Hepatic stellate cell (primary cell): ENCODE measurements at places on chromosomes 11 and 22.
A peak's percentile ranks its signal among the peaks of the same experiment; 100 is the strongest.

DNA sequence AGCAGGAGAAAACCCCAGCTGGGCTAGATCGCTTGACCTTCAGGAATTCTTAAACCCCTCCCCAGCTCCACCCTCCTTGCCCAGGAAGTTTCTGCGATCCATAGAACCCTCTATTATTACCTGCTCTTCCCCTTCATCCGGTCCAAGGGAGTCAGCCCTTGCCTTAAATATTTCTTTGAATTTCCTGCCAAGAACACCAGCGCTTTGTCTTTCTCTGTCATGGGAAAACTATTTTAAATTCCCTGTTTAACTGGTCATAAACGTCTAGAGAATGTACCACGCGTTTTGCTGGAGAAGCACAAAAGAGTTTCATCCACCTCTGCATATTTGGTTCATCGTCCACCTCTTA lies 496 bp upstream of the TRAF6 start:
- peak; percentile 22 for DNase-seq

DNA sequence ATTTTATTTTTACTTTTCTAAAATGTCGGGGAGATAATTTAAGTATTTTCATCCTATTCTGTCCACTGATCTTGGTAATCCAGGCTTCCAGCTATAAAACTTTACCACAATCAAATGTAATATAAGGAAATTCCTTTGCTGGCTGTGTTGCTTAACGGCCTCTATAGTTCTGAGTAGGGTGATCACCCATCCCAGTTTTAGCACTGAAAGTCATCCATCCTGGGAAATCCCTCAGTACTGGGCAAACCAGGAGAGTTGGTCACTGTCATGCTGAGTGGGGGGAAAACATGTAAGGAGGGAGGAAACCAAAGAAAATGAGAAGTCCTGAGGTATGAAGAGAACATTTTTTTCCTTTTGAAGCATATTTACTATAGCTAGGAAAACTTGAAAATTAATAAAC lies 12.8 kb upstream of the BACE1-AS start:
- no peak for DNase-seq

DNA sequence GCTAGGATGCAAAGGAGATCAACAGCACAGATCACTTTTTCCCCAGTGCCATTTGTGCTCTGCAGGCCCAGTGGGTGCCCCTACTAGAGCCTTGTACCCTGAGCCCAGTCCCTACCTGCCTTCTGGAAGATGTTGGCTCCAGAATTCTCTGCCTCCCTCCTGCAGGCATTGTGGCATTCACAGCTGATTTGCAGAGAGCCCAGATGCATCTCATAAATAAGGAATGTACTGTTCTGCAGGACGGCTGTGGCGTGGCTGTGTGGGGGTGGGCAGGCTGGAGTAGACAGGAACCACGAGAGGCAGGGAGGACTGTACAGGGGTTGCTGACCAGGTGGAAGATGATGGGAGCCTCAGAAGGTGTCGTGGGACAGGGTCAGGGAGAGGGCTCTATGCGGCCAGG lies 11.2 kb upstream of the MIAT start:
- DNase-seq, result peak; percentile 66

DNA sequence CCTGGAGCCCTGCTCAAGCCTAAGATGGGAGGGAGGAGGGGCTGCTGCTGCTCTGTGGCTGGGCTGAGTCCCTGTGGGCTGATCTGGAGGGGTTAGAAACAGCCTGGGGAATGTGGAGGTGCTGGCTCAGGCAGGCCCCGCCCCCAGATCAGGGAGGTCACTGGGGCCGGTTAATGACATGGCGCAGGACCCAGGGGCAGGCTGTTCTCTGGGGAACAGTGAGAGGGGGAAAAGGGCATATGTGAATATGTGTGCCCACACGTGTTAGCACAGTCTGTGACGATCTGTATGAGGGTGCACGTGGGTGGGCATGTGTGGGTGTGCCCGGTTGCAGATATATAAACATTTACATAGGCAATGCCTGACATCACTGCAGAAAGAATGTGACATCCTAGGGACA lies 143.5 kb downstream of the MIAT start:
- peak; percentile 81 for DNase-seq
